ENCODE measurements at places on chromosomes 6 and 20.

GRCh38 chr20:46756419-46756818 is 47.0 kb downstream of the SLC2A10 start:
- DNase-seq, result no peak

DNA sequence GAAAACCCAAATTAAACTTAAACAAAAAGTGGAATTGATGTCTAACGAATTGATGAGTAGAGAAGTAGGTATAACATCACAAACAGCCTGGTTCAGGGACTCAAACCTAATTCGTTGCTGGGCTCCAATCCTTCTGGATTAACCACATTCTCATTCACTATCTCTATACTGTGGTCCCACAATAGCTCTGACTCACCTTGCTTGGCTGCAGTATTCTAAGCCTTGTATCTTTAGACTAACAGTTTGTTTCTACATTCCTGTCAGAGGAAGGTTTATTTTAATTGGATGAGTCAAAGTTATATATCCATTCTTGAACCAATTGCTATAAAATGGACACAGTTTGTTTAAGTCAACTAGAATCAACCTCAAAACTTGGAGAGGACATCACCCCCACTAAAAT is 530.5 kb upstream of the PTCHD4 start:
- DNase-seq, result no peak

DNA sequence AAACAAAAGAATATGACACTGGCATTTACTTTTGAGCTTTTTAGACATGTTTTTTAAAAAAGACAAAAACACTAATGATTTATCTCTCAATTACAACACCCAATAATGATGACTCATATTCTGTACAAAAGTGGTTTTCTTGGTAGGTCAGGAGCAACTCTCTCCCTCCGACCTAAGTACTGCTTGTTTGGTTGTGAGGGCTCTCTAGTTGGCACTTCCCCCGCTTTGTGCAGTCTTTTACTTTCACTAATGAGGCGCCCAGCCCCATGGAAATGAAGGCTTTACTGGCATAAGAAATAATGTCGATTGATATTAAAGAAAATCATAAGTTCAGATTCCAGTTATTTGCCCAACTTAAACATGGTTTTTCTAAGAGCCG is 1.3 kb downstream of the KPNA5 start:
- DNase-seq, result no peak

DNA sequence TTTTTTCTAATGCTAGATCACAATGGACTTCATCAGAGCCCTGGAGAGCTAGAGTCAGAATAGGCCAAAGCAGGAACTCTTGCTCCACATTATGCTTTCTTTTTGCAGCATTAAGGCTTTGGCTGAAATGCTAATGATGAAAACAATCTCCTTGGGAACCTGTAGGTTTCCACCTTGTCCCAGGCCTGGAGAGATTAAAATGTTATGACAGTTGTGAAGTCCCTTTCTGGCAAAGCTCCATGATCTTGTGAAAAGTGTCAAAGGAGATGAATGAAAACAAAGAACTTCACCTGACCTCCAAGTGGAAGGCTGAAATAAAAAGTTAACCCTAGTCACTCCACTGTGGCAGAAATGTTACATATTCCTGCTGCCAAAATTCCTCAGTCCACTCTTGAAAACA is 64.0 kb upstream of the LRRC1 start:
- DNase-seq, result no peak

Data from NCI-H187 treated with DMSO at 0.1 percent for 48 hours (cell line).